ENCODE measurements at places on chromosomes 16 and 17.

- DNase-seq, result no peak
Measured at GRCh38 chr17:37292429-37293139, 83.2 kb upstream of the C17orf78 start.

DNA sequence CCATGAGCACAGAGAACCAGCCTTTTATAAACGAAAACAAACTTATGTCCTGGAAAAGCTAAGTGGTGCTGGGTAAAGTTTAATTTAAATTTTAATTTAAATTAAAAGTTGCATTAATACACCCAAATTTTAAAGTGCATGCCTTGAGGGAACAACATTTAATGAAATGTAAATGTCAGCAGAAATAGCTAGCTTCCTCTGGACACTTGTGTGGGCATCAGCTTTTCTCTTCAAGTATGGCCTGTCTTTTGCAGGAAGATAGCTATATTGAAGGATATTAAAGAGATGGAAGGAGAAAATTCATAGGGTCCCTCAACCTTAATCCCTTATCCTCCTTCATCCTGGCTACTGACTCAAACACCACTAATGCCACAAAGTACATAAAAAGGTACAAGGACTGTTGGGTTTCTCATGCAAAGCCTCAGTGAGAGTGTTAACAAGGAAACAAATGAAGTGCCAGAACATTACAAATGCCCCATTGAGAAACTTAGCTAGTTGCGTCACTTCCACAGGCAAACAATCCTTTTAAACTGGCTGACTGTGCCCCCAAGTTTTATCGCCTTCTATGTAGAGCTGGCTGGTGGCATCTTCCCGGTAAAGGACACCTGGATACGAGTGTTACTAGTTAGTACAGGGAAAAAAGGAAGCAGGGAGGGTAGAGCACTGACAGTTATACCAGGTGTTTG is 14.1 kb downstream of the PHF12 start:
- no peak for DNase-seq

- no peak for DNase-seq
Measured at GRCh38 chr17:30961209-30962188, 9.3 kb upstream of the RNF135 start.

DNA sequence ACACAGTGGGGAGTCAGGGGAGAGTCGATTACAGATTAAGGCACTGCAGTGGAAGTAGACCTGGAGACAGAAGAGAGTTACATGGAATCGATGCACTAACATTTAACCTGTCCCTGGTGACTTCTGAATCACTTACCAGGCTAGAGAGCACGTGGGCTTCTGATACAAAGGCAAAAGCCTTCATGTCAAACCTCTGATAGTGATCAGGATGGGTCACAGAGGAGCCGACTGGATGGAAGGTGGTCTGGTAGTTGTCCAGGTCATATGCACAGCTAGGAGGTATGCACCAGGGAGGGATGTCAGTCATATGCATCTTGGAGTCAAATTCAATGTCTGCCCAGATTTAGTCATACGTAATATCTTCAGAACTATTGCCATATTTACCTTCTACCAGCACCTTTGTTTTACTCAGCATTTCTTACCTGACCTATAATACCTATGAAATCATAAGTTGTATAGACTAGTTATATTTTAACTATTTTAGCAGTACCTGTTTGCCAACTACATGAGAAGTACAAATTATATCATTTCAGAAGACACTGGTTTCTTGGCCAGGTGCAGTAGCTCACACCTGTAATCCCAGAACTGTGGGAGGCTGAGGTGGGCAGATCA is 11.7 kb downstream of the ZP2 start:
- DNase-seq, result no peak

GRCh38 chr16:27398894-27399853 is 2.8 kb upstream of the IL21R start:
- DNase-seq, result no peak

DNA sequence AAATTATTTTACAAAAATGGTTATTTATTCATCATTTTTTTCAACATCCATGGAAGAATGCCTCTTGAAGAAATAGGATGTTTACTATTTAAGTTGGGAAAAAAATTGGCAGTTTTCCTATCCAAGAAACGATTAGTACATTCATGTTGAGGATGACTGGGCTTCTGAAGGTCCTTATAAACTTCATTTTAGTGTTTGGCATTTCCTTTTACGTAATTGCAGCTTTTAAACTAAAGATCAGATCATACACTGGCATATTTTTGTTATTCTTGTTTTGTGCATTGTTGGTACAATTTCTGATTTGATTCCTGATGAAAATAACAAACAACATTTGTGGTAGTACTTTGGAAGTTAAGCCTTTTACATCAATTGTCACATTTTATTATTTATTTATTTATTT is 11.5 kb downstream of the KCNJ16 start:
- DNase-seq, result no peak

DNA sequence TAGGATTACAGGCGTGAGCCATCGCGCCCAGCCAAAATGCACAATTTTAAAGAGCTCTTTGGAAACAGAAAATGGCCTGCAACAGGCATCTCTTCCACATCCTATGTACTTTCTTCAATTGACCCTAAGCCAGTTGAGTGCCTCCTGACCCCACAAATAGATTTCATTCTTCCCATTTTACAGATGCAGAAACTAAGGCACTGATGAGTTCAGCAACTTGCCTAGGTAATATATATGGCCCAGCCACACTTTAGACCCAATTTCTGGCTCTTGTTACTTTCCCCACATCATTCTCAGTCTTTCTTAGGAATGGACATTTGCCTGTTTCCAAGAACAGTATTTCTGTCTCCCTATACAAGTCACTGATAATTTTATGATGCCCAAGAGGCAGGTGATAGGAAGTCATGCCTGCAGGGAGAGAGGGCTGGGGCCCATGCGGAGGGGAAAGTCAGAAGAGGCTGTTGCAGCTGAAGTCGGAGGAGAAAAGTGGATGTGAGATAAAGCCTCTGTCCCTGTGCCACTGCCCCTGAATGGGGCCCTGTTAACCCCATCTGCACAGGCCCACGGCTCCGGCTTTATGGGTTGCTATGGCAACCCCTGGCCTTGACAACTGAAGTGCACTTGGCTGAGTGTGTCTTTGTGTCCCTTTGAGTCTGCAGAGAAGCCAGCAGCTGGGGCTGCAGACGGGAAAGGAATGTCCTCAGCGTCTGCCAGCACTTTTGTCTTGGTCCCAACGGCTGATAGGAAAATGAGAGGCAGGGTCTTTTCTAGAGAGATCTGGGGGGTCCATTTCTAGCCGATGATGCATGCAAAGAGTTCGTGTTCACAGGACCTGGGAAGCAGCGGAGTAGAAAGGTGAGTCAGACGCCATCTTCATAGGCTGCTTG is 45.9 kb downstream of the ABAT start:
- no peak for DNase-seq

GRCh38 chr17:28078341-28079229 is 36.1 kb downstream of the NLK start:
- no peak for DNase-seq

DNA sequence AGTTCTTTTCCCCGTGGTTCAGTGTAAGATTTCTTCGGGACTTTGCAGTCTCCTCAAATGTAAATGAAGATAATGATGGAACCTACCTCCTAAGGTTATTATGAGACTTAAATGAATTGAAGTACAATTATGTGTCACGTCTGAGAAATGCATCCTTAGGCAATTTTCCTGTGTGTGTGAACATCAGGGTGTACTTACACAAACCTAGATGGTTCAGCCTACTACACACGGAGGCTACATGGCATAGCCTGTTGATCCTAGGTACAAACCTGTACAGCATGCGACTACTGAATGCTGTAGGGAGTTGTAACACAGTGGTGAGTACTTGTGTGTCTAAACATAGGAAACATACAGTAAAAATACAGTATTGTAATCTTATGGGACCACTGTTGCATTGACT is 1.1 kb upstream of the FAM20A start:
- no peak for DNase-seq

GRCh38 chr17:42273474-42274252 is 2.5 kb downstream of the STAT5B start:
- DNase-seq, result no peak

DNA sequence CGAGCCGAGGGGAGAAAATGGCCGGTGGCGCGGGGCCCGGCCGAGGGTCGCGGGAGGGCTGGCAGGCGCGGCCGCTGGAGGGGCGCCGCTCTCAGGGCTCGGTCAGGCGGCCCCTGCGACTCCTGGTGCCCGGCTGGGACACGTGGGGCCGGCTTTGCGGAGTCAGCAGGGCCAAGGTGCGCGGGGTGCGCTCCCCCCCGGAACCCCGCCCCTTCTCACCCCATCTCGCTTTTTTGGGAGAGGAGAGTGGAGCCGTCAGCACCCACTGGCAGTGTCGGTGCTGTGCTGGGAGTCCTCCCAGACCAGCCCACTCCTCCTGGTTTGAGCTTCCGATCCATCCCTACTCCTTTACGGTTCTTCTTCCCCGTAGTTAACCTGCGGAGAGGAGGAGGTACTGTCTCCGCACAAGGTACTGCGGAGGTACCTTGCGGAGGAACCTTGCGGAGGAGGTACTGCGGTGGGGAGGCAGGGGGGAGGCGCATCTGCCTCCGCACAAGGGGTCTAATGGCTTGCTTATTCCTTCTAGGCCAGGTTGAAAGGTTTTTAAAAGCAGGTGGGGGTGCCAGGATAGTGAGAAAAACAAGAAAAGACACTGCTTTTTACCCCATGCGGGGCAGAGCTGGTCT is 19.1 kb upstream of the CBX8 start:
- no peak for DNase-seq

- DNase-seq, result no peak
Measured at GRCh38 chr16:24524855-24525677, 14.3 kb upstream of the RBBP6 start.

- DNase-seq, result no peak
Measured at GRCh38 chr17:75295201-75296158, 6.2 kb upstream of the SLC25A19 start.

All from cardiac muscle cell (in vitro differentiated cells and primary cell).